ENCODE measurements at places on chromosomes 5 and 9.

DNA sequence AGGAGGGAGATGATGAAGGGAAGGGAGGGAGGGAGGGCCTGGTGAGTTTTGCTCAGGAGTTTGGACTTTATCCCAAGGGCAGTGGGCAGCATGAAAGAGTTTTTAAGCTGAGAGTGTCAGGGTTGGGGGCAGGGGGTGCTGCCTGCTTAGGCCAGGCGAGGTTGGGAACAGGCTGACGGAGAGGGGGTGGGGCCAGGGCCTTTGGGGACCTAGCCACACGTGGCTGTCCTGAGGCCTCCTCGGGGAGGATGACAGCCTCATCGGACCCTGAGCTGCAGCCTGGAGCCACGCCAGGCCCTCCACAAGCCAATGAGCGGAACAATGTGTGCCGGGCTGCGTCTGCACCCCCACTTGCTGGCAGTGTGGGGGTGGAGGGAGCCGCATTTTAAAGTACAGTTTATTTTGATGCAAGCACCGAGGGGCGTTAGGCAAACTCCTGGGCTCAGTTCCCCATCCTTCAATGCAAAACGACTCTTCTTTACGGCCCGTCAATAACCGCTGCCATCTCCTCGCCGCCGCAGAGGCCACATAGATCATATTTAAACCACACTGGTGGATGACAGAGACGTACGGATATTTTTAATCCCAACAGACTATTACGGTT, 5.3 kb upstream of the RXRA start:
- DNase-seq = no peak

- no peak for DNase-seq
Observed at GRCh38 chr5:84729326-84729725, 344.6 kb upstream of the EDIL3 start.

GRCh38 chr9:15278839-15279238, 28.2 kb downstream of the TTC39B start:
- no peak for DNase-seq

- no peak for DNase-seq
Observed at GRCh38 chr5:65512170-65512937, 30.6 kb upstream of the ADAMTS6 start.

DNA sequence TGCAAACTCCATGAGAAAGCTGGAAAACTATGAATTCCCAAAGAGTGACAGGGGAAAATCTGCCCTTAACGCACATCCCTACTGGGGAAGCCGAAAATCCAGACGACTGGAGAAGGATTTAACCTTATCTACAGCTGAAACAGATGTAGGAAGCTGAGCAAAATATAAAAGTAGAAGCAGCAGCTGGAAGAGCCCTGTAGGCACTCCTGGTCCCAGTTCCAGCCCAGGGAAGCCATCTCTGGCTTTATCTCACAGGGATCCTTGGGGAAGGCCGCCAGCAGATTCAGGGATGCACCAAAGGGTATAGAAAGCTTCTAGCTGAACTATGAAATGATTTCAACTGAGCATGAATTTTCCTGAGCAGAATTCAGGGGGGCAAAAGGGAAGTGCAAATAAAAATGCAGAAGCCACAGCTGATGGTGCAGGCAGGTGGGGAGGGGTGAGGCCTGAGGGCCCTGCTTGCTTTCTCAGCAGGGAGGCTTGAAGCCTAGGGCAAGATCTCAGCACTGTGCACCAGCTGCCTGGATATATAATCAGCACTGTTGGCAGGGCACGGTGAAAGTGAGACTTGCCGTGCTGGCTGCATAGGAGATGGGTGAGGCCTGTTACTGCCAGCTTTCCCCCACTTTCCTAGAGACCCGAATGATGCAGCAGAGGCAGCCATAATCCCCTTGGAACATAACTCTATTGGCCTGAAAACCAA, 2019.5 kb upstream of the NUDT12 start:
- no peak for DNase-seq

GRCh38 chr9:125932012-125932411, 184.8 kb downstream of the PBX3 start:
- DNase-seq = no peak

DNA sequence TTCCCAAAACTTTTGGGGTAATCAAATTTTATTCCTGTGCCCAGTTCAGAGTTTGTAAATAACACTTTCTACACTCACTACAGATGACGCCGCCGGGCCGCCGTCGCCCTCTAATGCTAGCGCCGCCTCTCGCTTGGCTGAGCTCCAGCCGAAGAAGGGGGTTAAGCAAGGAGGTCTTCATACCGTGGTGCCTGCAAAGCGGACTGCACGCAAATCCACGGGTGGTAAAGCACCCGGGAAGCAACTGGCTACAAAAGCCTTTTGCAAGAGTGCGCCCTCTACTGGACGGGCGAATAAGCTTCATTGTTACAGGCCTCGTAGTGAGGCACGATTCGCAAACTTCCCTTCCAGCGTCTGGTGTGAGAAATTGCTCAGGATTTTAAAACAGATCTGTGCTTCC, 280.4 kb downstream of the MEF2C start:
- DNase-seq = no peak

DNA sequence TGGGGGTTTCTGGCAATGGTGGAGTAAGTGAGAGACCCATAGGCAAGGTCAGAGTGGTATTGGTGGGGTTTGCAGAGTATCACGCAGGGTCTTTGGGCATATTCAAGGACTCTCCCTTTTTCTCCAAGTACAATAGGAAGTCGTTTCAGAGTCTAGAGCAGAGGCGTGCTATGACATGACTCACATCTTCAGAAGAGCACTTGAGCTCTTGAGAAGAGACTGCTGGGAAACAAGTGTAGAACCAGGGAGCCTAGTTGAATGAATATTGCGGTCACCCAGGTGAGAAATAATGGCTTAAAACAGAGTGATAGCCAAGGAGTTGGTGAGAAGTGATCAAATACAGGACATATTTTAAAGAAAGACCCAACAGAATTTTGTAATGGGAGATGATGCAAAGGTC, 813.4 kb downstream of the TLE1 start:
- DNase-seq = no peak

- DNase-seq = no peak
Observed at GRCh38 chr5:79686799-79687198, 2.8 kb upstream of the CMYA5 start.

GRCh38 chr5:111299067-111299481, 74.9 kb downstream of the CAMK4 start:
- no peak for DNase-seq

- no peak for DNase-seq
Observed at GRCh38 chr5:91048073-91048472, 335.0 kb downstream of the ARRDC3 start.

DNA sequence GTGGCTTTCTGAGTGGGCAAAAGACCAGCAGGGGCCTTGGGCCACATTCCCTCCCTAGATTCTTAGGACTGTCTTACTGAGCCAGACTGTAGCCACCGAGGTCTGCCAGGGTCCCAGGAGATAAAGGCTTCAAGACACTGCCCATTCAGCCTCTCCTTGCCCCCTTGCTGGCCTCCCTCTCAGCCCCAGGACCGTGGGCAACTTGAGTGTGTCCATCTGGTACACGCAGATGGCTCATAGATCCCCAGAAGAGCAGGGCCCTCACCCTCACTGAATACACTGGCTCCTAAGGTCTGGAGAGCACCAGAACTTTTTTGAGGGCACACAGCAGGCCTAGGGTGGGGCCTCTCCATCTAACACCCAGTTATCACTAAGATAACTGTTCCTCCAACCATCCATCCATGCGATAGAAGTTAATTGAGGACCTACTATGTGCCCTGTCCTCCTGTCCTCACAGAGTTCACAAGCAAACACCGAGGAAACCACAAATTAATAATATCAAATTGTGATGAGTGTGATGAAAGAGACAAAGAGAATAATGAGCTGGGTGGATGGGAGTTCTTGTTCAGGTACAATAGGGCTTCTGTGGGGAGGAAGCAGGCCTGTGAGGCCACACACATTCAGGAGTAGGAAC, 4.9 kb upstream of the PDGFRB start:
- DNase-seq = no peak

DNA sequence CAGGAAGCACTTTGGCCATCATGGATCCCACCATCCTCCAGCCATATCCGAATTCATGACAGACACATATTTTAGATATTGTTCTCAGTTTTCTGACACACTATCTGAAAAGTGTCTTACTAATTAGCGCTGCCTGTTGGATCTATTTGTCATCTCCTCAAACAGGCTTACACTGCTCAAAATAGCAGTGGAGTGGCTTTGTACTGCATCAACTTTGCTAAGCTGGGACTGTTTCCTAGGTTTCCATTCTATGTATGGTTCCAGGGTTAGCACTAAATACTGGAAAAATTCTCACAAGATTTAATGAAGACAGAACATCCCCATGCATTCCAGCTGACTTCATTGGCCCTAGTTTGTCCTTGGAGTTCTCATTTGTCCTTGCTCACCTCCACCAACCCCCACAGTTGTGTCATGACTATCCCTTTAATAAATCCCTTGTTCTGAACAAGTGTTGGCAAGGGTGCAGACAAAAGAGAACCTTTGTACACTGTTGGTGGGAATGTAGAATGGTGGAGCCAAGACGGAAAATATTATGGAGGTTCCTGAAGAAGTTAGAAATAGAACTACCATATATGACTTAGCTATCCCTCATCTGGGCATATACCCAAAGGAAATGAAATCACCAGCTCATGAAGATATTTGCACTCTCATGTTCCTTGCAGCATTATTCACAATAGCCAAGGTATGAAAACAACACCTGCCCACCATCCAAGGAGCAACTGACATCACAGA, 136.5 kb upstream of the RAI14 start:
- DNase-seq = no peak

DNA sequence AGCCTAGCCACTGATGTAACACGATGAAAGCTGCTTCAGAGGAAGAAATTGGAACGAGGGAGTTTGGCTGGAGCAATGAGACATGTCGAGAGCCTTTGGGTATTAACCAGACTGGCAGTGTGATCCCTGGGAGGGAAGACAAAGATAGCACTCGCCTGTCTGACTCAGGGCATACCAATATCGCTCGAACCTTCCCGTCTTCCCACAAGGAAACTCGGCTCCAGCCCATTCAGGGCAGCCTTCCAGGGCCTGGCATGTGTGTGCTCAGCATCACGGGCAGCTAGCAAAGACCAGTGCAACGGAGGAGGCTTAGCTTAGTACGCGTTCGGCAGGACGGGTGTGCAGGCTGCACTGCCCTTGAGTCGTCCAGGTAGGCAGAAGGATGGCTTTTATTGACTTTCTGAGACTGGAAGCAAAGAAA, 356.9 kb upstream of the WWC1 start:
- no peak for DNase-seq

GRCh38 chr9:78074385-78075291, 43.0 kb upstream of the GNAQ start:
- DNase-seq = no peak

- DNase-seq = no peak
Observed at GRCh38 chr9:14343261-14344031, 29.5 kb upstream of the NFIB start.

- DNase-seq = no peak
Observed at GRCh38 chr5:75021219-75021618, 31.1 kb downstream of the GCNT4 start.

GRCh38 chr5:96331210-96331609, 101.8 kb downstream of the PCSK1 start:
- no peak for DNase-seq

GRCh38 chr5:18765304-18765703, 1131.0 kb downstream of the TAF11L14 start:
- DNase-seq = no peak
